ENCODE measurements at places on chromosomes 4 and X.

GRCh38 chr4:180057299-180057721, 2185.9 kb upstream of the TENM3 start:
- DNase-seq: no peak

GRCh38 chr4:70868778-70869177, 29.1 kb upstream of the GRSF1 start:
- no peak for DNase-seq

GRCh38 chrX:155237719-155238118, 21.5 kb downstream of the VBP1 start:
- no peak for DNase-seq

DNA sequence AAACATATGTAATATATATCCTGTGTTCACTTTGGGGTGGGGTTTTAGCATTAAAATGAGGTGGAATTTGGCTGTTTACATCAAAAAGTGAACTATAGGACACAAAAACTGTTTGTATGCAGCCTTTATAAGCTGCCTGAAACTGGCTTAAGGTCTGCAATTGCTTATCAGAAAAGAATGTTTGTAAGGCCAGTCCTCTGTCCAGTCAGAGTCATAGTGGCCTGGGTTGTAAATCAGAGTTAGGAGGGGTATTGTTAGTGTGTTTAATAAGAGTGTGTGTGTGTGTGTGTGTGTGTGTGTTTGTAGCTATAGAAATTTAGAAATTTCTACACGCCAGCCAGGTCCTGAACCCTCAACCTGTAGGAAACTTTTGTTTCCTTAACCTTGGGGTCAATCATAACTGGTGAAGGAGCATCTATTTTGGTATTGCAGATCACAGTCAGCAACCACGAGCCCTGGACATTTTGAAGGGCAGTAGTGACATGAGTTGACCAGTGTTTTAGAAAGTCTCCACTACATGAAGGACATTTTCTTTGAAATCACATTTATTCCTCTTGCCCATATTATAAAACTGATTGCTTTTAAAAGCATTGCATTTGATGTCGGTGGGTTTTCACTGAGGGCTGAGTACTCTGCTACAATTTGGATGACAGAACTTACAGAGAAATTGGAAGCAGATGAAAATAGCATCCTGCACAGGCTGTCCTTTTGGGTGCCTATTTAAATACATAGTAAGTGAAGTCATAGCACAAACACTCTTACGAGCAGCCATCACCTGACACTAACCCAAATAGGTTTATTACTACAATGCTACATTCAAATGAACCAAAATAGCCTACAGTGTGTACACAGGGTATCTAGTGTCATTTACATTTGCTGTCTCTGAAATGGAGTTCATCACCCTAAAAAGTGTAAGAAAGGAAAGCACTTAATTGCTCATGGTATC, 11.2 kb upstream of the TMEM154 start:
- DNase-seq: no peak

DNA sequence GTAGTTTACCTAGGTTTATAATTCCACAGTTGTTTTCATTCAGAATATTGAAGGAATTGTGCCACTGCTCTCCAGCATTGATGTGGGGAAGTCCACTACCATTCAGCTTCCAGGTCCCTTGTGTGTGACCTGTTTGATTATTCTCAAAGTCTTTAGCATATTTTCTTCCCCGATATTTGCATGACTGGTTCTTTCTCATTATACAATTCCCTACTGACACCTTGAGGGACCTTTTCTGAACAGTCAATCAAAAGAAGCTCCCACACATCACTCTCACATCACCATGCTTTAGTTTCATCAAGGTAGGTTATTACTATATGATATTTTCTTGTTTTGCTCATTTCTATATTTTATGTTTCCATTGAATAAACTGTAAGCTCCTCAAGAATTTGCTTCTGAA, 44.1 kb downstream of the SLC39A8 start:
- no peak for DNase-seq

DNA sequence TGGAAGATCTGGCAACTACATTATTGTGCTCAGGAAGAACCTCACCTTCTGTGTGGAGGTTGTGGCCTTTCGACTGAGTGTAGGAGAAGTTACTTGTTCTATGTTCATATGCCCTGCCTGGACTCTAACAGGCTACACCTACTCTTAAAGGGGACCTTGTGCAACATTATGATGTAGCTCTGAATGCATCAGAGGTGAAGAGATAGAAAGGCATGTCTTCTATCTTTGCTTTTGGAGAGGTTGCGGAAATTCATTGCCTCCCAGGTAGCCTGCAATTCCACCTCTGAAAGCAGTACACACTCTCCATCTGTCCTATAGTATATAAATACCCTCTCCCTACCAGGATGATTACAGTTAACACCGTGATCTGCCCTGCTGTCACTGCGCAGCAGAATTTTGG, 7.1 kb upstream of the SLAIN2 start:
- DNase-seq: no peak

DNA sequence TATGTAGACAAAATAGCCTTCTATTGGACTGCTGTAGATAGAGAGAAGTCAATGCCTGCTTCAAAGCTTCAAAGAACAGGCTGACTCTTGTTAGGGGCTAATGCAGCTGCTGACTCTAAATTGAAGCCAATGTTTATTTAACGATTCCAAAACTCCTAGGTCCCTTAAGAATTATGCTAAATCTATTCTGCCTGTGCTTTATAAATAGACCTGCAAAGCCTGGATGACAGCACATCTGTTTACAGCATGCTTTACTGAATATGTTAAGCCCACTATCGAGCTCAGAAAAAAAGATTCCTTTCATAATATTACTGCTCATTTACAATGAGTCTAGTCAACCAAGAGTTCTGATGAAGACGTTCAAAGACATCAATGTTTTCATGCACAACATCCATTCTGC, 54.8 kb upstream of the RBMXL3 start:
- no peak for DNase-seq

DNA sequence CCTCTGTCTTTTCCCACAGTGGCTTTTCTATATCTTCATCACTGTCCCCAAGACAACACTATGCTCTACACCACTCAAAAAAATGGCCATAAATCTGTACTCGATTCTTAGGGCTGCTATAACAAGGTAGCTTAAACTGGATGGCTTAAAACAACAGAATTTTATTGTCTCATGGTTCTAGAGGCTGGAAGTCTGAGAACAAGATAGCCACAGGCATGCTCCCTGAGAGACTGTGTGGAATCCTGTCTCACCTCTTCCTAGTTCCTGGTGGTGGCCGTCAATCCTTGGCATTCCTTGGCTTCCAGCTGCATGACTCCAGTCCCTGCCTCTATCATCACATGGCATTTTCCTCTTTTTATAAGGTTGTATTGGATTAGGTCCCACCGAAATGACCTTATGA, 70.7 kb upstream of the DCLK2 start:
- DNase-seq: no peak

DNA sequence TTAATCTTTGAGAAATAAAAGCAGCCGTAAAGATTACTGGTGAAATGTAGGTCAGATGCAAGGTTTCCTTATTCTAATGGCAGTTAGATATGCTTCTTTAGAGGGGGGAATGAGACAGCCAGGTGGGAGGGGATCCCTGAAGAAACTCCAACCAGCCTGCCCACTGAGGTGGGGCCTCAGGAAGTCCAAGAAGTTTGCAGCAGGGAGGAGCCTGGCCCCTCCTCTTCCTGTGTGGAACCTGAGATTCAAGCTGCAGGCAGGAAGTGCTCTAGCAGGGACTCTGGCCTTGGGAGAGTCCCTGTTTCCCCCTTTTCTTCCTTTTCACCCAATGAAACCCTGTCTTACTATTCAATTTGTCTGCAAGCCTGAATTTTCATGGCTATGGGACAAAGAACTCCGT, 101.4 kb upstream of the SLITRK2 start:
- no peak for DNase-seq

DNA sequence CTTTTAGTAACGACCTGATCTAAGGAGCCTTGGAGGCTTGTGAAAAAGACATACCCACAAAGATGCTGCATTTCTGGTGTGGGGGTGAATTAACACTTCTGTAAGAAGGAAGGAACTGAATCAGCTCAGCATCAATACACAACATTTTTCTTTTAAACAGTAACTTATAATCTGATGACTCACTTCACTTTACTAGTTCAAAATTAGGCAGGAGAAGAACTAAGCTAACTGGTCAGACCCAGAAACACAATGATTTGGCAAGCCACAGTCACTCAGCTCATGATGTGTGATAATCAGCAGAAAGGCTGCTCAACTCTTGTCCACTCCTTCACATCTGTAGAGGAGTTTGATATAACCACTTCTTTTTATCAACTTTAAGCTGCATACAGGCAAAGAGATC, 4.6 kb downstream of the MMAA start:
- DNase-seq: no peak

GRCh38 chrX:149275836-149276235, 229.3 kb downstream of the IDS start:
- no peak for DNase-seq

DNA sequence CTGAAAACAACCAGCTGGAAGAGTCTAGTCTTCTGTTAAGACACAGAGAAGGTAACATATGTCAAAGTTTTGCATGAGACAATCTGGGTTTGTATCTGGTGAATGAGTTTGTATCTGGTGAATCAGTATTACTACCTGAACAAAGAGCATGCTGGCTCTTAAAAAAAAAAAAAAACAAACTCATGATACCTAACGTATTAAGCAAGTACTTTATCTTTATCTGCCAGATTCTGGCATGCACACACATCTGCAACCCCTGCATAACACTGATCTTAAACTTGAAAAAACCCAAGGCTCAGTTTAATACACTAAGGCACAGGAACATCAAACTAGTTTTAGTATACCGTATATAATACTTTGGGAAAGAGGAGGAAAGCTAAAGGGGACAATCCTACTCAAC, 5.8 kb downstream of the YTHDC1 start:
- no peak for DNase-seq

- no peak for DNase-seq
These were observed 74.2 kb downstream of the LIMCH1 start for GRCh38 chr4:41611881-41612871.

DNA sequence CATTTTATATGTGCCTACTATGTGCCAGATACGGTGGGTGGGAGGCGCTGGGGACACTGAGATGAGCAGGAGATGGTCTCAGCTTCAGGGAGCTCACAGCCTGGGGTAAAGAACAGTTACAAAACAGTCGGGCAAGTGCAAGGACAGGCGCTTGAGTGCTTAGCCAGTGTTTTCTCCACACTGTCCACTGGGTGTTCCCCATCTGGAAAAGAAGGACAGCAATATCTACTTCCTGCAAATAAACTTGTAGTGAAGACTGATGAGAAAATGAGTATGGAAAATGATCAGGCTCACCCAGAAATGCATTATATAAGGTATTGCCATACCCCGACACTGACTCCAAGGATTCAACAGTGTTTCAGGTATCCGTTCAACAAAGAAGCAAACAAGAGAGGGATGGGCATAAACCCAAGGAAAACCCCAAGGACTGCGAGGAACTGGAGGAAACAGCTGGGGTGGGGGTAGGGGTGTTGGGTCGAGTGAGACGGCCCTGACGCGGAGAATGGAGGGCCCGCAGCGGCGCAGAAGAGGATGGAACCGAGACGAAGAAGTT, 835 bp downstream of the TMEM185A start:
- no peak for DNase-seq

GRCh38 chrX:134679221-134679620, 20.9 kb upstream of the PLAC1 start:
- no peak for DNase-seq

- no peak for DNase-seq
These were observed 42.4 kb downstream of the SOD3 start for GRCh38 chr4:24837781-24838180.

DNA sequence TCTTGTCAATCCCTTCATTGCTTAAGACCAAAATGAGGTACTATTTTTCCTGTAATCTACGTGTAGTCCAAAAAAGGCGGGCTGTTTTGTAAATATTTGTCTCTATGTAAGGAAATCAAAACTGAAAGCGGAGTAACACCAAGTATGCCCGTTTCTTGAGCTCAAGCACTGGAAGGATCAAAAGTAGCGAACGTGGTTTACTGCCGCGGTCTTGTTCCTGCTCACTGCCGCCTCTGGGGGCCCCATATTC, 71.5 kb downstream of the AFF1 start:
- no peak for DNase-seq

DNA sequence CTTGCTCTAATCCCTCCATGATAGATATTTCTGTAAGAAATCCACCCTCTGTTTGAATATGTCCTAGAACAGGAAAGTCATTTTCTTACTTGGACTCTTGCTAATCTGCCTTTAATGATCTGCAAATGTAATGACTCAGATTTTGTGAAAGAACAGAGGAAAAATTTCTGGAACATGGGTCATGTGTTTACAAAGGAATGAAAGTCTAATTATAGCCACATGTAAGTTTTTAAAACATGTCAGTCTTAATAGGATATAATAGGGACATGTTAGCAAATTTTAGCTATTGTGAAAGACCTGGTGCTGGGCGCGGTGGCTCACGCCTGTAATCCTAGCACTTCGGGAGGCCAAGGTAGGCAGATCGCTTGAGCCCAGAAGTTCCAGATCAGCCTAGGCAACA, 47.6 kb downstream of the GRK4 start:
- DNase-seq: no peak

DNA sequence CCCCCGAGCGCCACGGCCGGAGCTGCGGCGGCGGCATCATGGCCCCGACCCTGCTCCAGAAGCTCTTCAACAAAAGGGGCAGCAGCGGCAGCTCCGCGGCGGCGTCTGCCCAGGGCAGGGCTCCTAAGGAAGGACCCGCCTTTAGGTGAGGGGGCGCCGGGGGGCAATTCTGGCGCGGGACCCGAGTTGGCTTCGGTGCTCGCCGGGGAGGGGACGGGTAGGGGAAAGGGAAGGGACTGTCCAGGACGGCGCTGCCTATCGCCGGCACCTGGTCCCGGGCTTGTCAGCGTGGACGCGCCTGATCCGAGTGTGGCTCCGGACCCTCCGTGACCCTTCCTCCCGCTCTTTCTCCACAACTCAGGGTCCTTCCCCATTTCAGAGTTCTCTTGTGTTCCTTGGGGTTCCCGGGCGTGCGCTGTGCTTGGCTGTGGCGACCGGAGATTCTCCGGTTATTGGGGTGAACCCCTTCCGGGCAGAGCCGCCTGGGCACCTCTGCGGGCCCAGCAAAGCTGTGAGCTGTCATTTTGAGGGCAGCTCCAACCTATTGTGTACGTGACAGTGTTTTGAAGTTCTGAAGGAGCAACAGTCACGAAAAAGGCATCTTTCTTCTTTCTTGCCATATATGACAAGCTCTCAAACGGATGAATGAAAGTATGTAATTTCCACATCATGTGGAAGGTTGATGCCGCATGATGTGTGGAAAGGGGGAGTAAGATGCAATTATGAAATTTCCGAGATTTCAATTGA, 522 bp downstream of the FNIP2 start:
- DNase-seq: peak; percentile 13

Measured in stimulated activated naive CD4-positive, alpha-beta T cell treated with Interleukin-2 at 50 U/mL for 16 hours (primary cell).